ENCODE measurements at places on chromosomes 11 and 22.
A peak's percentile ranks its signal among the peaks of the same experiment; 100 is the strongest.

- no peak for DNase-seq
Measured at GRCh38 chr11:72216638-72217037, at the start of gene FOLR2. FOLR2 (plus strand) TSS chr11:72216794; CDS start chr11:72218585, 1,791 bp downstream.

DNA sequence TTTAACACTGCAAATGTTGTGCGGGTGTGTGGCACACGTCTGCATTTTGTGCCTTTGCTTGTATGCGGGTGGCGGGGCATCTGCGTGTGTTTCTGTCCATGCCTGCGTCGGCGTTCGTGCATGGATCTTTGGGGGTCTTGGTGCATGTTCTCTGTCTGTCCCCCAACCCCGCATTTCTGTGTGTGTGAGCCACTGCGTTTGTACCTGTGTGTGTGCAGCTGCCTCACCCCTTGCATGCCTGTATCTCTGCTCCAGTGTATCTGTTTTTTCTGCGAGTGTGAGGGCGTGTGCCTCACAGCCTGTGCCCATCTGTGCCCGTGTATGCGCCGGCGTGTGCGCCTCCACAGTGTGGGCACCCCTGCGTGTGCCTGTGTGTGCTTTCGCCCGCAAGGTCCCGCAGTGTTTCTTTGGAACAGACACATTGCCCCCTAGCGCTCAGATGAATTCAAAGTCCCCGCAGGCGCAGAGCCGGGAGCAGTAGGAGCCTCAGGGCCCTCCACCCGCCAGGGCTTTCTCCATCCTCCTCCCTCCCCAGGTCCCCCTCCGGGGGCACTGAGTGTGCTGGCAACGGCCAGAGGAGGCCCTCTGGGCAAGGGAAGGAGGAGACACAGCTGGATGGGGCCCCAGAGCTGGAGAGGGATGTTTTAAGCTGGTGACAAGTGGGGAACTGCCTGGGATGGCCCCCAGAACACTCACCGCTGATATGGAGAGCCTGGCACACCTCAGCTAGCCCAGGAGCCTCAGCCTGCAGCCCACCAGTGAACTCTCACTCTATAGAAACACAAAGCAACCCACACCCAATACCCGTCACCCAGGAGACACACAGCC is 3.1 kb upstream of the MN1 start:
- peak; percentile 47 for DNase-seq

DNA sequence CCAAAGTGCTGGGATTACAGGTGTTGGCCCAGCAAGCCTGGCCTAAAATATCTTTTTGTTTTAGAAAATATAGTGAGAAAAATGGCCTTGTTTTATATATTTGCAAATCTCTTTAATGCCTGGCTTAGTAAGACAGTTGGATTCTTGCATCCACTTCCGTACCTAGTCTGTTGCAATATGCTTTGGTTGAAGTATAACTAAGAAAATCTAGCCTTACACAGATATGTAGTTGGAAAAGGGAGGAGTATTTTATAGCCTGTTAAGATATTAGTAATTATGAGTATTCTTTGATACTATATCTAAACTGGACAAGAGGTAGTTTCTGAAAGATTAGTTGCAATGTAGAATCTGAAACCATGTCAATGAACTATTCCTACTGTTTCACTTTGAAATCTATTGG is 65.1 kb downstream of the ZNRF3 start:
- DNase-seq: no peak

GRCh38 chr11:20808328-20808727 is 138.9 kb downstream of the NELL1 start:
- no peak for DNase-seq

GRCh38 chr22:49011769-49012648 is 815.7 kb downstream of the BRD1 start:
- DNase-seq: no peak

DNA sequence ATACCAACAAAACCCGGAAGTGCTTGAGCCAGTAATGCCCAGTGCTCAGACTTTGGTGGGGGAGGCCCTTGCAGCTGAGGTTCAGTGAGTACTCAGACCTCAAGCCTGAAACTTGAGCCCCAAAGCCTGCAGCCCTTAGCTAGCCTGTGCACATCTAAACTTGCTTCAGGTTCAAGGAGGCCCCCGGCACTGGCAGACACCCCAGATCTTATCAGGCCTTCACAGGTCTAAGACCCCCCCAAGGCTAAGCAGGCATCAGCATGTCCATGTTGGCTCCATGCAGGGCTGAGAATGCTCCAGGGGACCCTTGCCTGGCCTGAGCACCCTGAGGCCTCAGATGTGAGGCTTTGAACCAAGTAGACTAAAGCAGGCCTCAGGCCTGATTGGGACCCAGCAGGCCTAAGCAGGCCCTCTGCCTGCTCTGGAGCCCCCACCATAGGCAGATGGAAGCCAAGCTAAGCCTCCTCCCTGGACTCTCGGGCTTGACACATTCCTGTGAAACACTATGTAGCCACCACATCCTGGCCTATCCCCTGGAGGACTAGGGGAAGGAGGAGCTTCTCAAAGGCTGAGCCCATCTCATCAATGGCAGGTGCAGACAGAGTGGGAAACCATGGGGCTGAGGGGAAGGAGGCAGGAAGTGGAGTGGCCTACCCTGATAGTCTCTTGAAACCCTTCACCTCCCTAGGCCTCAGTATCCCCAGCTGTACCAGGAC is 1.2 kb upstream of the CASTOR1 start:
- no peak for DNase-seq

GRCh38 chr11:113998574-113998973 is 23.7 kb downstream of the HTR3A start:
- DNase-seq: no peak

GRCh38 chr11:2945031-2945756 is 16.0 kb upstream of the PHLDA2 start:
- DNase-seq: no peak

DNA sequence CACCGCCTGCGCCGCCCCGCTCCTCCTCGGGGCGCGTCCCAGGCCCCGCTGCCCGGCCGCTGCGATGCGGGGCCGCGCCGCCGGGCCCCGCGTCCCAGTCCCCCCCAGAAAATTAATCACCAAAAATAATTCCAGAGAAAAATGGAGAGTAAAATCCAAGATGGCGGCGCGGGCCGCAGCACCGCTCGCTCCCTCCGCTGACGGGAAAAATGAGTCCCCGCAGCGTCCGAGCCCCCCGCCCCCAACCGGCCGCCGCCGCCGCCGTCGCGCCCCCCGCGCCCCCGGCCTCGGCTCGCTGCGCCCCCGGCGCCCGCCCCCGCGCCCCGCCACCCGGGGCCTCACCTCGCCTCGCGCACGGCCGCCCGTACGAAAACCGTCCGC is at the start of gene KMT5B:
Gene KMT5B, minus strand, starts transcription at position 162 of the 381 bp plus-strand sequence. CDS start 23,220 bp downstream, outside the sequence.
- peak; percentile 55 for DNase-seq

GRCh38 chr11:22797047-22797446 is 32.6 kb downstream of the SVIP start:
- no peak for DNase-seq

- no peak for DNase-seq
Measured at GRCh38 chr11:122334546-122335339, 218.7 kb upstream of the BLID start.

DNA sequence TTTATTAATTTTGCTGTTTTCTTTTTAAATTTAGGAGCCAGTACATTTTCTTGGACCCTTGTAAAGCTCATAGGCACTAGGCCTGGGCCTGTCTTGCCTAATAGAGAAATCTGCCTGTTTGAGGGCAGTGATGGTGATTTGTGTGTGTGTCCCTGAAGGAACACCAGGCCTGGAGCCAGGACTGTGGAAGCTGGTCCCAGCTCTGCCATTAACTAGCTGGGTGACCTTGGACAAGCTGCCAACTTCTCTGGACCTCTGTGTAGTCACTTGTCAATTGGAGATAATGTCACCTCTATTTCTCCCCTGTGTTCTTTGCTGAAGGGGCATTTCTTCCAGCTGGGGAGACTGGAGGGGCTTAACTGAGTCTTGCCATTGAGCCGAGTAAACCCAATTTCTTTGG is 16.0 kb upstream of the FTH1 start:
- DNase-seq: no peak

DNA sequence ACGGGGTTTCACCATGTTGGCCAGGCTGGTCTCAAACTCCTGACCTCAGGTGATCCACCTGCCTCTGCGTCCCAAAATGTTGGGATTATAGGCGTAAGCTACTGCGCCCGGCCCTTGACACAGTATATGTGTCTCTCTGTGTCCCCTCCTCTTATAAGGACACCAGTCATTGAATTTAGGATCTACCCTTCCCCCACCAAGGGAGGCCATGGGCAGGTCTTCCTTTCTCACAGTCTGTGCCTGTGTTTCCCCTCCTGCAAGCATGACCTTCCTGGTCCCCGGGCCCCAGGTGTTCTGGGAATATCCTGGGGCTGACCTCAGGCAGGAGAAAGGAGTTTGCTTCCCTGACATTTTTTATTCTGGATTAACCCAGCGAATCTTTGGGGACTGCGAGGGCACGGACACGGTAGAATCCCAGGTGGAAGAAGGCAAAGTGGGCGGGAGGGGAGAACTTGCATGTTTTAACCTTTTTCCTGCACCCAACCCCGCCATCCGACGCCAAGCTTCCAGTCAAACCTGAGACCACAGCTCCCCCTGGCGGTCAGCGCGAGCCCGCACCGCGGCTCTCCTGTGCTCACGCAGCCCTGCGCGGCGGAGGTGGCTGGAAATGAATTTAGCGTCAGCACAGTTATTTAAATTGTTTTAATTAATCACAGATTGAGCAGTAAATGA is 42.1 kb upstream of the ISX start:
- peak; percentile 53 for DNase-seq

DNA sequence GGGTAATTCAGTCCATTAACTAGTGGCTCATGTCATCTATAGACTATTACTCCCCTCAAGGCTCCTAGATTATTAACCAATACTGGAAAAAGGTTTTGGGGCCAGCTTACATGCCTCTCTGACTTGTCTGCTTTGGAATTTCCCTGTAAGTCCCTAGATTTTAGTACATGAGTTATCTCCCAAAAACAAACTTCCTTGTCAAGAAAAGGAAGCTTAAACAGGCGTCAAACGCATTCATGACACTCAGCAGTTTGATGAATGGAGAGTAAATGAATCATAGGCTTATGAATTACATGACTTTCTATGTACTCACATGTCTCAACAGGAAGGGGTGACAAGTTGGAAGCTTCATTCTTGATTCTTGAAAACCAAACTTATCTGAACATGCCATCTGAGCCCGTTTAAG is 70.8 kb downstream of the BLID start:
- peak; percentile 79 for DNase-seq

GRCh38 chr22:43541462-43542407 is 129.9 kb downstream of the MPPED1 start:
- no peak for DNase-seq

- peak; percentile 58 for DNase-seq
Measured at GRCh38 chr11:93198215-93198845, 539 bp upstream of the SLC36A4 start.

GRCh38 chr11:26571861-26572654 is at the start of gene MUC15:
MUC15 (minus strand) TSS chr11:26572263; CDS start chr11:26567094, 5,169 bp downstream.
- DNase-seq: no peak

DNA sequence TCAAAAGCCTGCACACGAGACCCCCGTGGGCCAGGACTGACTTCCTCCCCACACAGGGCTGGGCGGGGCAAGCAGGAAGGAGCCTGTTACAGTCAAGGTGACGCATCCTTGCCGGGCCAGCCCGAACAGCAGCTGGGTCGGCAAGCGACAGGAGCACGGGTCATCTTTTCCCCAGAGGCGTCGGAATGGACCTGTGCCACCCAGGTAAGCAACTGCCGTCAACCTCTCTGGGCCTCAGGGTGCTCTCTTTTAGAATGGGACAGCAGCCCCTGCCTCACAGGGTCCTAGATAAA is at the start of gene CYTH4:
Gene CYTH4, plus strand, starts transcription at position 124 of the 293 bp plus-strand sequence. Its CDS starts 62 bp downstream, at position 186.
- no peak for DNase-seq

GRCh38 chr11:112156956-112157766 is 6.7 kb downstream of the IL18 start:
- peak; percentile 99 for DNase-seq

GRCh38 chr11:2369320-2369719 is 7.8 kb upstream of the CD81 start:
- DNase-seq: no peak

GRCh38 chr22:37654563-37655251 is 3.8 kb upstream of the PDXP start:
- DNase-seq: no peak

- DNase-seq: no peak
Measured at GRCh38 chr11:19673924-19674729, 38.5 kb upstream of the NAV2 start.

DNA sequence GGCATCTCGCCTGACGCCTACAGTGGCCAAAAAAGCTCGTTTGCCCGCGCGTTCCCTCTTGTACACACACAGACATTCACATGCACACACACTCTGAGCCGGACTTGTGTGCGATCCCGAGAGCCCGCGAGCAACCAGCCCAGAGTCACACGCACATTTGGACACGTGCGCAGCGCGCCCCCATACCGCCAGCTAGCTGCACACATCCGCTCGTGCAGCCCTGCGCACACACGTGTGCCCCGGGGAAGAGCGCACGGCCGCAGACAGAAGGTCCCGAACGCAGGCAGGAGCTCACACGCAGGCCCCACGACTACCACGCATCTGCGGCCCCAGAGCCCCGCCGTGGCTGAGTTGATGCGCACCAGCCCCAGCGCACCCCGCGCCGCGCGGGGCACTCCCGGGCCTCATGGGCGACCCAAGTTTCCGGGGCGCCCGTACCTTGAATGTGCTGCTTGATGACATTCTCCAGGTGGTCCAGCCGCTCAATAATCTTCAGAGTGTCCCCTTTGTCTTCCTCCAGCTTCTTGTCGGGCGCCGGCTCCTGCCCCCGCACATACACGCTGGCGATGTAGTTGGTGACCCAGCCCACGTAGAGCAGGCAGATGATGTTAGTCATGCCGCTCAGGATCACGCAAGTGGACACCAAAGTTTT is 758 bp downstream of the GALNT18 start:
- DNase-seq: peak; percentile 69

DNA sequence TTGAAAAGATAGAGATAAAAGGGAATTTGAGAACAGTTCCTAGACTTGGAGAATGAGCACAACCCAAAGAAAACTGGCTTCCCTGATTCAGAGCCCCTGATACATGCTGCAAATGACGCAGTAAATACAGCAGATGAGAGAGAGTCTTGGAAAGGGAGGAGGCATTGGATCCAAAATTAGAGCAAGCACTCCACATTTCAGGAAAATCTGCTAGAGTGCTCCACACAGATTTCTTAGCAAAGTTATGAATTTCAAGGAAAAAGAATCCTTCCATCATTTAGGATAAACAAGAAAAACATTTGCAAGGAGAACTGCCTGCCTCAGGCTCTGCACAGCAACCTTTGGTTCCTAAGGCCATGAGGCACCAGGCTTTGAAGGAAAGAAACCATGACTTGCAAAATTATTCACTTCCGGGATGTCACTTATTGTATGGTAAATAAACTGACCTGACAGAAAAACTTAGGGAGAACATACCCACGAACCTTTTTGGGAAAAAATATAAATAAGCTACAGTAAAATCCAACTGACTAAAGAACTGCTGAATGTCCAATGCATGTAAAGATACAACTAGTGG is 89.8 kb upstream of the RTL6 start:
- DNase-seq: no peak

DNA sequence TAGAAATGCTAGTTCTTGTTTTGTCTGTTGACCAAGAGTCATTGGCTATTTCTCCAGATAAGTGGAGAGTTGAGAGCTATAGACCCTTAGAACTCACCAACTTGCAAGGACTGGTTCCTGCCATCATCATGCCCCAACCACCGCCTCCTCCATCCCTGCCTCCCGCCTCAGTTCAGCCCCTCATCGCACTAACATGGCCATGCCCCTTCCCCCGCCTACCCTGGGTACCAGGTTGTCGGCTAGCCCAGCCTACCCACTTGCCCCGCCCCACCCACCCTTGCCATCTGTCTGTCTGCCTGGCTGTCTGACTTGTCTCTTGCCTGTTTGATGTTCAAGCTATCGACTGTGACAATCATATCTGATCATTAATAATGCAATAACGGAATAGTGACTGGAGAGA is 154.1 kb downstream of the TRIM29 start:
- DNase-seq: no peak
